ENCODE measurements at places on chromosomes 6 and 20.

- no peak overlapping the region for H3K4me3 ChIP-seq
- no peak for DNase-seq
- peaks cover 48% of the 10 kb centered on the region for H3K27me3 ChIP-seq
- no peaks in the 10 kb centered on the region for H3K36me3 ChIP-seq
Measured at GRCh38 chr20:62606551-62607201, 35.6 kb upstream of the SLCO4A1 start.

- peaks cover 17% of the 10 kb centered on the region for H3K4me1 ChIP-seq
- no peak overlapping the region for H3K27ac ChIP-seq
- no peak overlapping the region for H3K4me3 ChIP-seq
- DNase-seq = no peak
- no peaks in the 10 kb centered on the region for H3K36me3 ChIP-seq
- no peaks in the 10 kb centered on the region for H3K27me3 ChIP-seq
Measured at GRCh38 chr6:44727651-44728630, 340.4 kb downstream of the CDC5L start.

GRCh38 chr20:20609522-20609921, 102.9 kb downstream of the RALGAPA2 start:
- H3K4me1 ChIP-seq = no peaks in the 10 kb centered on the region
- H3K4me3 ChIP-seq = no peak overlapping the region
- no peak for DNase-seq
- H3K27me3 ChIP-seq = no peaks in the 10 kb centered on the region
- no peak overlapping the region for H3K27ac ChIP-seq

DNA sequence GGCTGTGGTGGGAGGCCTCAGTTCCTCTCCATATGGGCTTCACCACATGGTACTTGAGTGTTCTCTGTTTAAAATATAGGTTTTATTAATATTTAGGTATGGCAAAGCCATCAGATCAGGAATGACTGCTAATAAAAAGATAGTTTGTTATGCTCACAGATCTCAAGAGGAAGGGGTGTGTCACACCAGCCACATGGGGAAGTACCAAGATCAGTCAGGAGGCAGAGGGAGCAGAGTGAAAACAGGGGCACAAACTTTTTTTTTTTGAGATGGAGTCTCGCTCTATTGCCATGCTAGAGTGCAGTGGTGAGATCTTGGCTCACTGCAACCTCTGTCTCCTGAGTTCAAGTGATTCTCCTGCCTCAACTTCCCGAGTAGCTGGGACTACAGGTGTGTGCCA, 92.1 kb upstream of the GCM1 start:
- no peak for DNase-seq
- H3K27me3 ChIP-seq = no peaks in the 10 kb centered on the region
- H3K36me3 ChIP-seq = no peaks in the 10 kb centered on the region
- H3K4me1 ChIP-seq = peaks cover 2% of the 10 kb centered on the region

- no peak overlapping the region for H3K4me3 ChIP-seq
- DNase-seq = peak; percentile 73
Measured at GRCh38 chr20:19252451-19253120, 40.1 kb downstream of the SLC24A3 start.

DNA sequence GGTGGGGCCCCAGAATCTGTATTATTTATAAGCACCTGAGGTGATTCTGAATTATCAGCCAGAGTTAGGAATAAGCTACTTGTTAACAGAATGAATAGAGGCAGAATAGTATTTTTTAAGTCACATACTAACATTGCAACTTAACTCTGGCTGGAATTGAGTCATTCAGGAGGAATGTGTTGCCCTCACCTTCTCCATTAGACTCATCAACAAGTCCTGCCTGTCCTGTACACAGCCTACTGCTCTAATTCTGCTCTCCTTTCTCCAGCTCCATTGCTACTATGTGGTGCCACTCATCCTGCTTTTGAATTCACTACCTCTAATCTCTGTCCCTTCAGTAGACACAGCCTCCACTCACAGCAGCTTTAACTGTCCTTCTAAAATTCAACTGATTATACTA, 669.4 kb downstream of the DHX35 start:
- H3K36me3 ChIP-seq = no peaks in the 10 kb centered on the region
- no peaks in the 10 kb centered on the region for H3K4me1 ChIP-seq
- H3K4me3 ChIP-seq = no peak overlapping the region
- no peaks in the 10 kb centered on the region for H3K27me3 ChIP-seq
- DNase-seq = no peak

- no peaks in the 10 kb centered on the region for H3K36me3 ChIP-seq
- DNase-seq = no peak
- no peaks in the 10 kb centered on the region for H3K27me3 ChIP-seq
- no peak overlapping the region for H3K27ac ChIP-seq
- no peaks in the 10 kb centered on the region for H3K4me1 ChIP-seq
Measured at GRCh38 chr20:26154224-26154623, 457.6 kb upstream of the ZNF337 start.

- no peak overlapping the region for H3K4me3 ChIP-seq
- H3K36me3 ChIP-seq = no peaks in the 10 kb centered on the region
- no peak overlapping the region for H3K27ac ChIP-seq
- H3K4me1 ChIP-seq = peaks cover 8% of the 10 kb centered on the region
- H3K27me3 ChIP-seq = no peaks in the 10 kb centered on the region
- DNase-seq = no peak
Measured at GRCh38 chr6:131026243-131026642, 36.8 kb downstream of the EPB41L2 start.

DNA sequence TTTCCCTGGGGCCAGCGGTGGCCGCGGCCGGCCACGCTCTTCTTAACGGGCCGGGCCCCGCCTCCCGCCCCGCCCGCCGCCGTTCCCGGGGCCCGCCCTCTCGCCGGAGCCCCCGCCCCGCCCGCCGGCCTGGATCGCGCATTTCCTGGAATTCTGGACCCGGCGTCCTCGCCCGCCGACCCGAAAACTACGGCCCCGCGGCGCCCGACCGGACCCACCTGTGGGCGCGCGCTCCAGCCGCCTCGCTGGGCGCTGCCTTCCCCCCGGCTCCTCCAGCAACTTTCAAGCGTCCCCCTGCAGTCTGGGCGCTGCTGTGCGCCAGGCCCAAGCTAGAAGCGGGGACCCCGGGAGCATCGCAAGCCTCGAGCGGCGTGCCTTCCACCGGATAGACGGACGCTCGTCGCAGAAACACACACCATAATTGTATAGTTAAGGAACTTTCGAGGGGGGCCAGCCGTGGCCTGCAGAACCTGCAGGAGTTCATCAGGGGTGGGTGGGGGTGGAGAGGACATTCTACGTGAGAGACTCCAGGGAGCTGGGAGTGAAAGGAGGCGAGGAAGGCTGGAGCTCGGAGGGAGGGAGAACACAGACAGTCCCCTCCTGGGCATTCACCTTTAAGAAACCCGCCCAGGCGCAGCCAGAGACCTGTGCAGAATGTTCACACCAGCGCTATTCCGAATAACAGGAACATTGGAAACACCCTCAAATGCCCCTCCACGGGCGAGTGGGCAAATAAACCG, at the start of gene ADA:
Gene ADA (minus strand): TSS at position 16 of the 740 bp plus-strand sequence. CDS start 92 bp downstream, outside the sequence.
- peaks cover 7% of the 10 kb centered on the region for H3K36me3 ChIP-seq
- peak within 1 kb of the TSS; percentile 73 for H3K4me3 ChIP-seq
- H3K27ac ChIP-seq = peak within 1 kb of the TSS; percentile 1
- DNase-seq = peak; percentile 66
- H3K27me3 ChIP-seq = peaks cover 12% of the 10 kb centered on the region
- peaks cover 18% of the 10 kb centered on the region for H3K4me1 ChIP-seq

DNA sequence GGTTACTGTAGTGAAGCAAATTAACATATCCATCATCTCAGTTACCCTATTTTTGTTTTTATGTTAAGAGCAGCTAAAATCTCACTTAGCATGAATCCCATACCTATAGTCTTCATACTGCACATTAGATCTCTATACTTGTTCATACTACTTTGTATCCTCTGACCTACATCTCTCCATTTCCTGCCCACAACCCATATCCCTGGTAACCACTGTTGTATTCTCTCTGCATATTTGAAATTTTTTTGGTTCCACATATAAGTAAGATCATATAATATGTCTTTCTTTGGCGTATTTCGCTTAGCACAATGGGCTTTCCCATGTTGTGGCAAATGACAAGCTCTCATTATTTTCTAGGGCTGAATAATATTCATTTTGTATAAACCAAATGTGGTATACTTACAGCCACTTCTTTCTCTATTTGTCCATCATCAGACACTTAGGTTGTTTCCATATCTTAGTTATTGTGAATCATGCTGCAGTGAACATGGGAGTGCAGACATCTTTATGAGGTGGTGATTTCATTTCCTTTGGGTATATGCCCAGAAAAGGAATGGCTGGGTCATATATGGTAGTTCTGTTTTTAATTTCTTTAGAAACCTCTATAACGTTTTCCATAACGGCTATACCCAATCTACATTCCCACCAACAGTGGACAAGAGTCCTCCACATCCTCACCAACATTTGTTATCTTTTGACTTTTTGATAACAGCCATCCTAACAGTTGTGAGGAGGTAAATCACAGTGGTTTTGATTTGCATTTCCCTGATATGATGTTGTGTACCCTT, 39.8 kb downstream of the BACH2 start:
- DNase-seq = peak; percentile 22
- H3K27me3 ChIP-seq = no peaks in the 10 kb centered on the region
- no peak overlapping the region for H3K4me3 ChIP-seq
- H3K36me3 ChIP-seq = no peaks in the 10 kb centered on the region
- no peak overlapping the region for H3K27ac ChIP-seq

DNA sequence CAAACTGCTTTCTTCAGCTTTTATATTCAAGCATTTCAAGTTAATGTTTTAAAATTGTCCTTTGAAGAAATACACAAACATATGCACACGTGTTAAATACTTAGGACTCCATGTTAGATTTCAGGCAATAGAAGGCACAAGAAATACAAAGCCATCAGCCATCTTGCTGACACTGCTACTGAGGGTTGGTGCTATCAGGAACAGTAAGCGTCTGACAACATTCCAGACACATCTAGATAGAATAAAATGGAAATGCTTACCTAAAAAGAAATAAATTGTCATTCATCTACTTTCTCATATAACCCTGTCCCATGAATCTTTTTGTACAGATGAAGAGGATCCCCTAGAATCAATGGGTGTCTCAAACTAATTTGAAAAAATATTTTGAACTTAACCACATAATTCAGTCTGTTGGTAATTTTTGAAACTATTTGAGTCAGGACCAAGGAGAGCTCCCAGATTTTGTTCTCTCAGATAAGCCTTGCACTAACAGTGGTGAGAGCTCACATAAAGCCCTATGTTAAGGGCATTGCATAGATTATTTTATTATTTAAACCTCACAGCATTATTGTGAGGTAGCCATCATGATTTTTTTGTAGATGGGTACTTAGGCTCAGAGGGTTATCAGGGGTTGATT, 631.1 kb upstream of the POU3F2 start:
- no peak overlapping the region for H3K4me3 ChIP-seq
- no peak overlapping the region for H3K27ac ChIP-seq
- no peaks in the 10 kb centered on the region for H3K36me3 ChIP-seq

DNA sequence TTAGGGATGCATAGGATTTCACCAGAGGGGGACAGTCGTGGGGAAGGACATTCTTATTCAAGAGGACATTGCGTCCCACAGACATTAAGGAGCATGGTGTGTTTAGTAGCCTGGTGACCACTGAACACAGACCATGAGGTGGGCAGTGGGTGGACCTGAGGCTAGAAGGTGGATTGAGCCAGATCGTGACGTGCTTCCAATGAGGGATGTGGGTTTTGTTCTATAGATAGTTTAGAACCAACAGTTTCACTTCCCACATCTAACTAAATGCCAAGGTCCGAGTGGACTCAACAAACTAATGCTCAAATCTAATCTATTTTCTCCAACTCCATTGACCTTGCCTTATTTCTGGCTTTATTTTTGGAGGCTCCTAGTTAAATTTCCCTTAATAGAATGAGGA, 58.5 kb downstream of the OGFRL1 start:
- no peak overlapping the region for H3K4me3 ChIP-seq
- H3K27me3 ChIP-seq = no peaks in the 10 kb centered on the region
- no peaks in the 10 kb centered on the region for H3K4me1 ChIP-seq
- H3K27ac ChIP-seq = no peak overlapping the region

- peaks cover 4% of the 10 kb centered on the region for H3K4me1 ChIP-seq
- DNase-seq = no peak
- no peaks in the 10 kb centered on the region for H3K27me3 ChIP-seq
Measured at GRCh38 chr6:28941684-28942448, 18.1 kb upstream of the TRIM27 start.

Measured in mesenchymal stem cell (in vitro differentiated cells and primary cell).